ENCODE measurements at places on chromosomes 2 and 18.

DNA sequence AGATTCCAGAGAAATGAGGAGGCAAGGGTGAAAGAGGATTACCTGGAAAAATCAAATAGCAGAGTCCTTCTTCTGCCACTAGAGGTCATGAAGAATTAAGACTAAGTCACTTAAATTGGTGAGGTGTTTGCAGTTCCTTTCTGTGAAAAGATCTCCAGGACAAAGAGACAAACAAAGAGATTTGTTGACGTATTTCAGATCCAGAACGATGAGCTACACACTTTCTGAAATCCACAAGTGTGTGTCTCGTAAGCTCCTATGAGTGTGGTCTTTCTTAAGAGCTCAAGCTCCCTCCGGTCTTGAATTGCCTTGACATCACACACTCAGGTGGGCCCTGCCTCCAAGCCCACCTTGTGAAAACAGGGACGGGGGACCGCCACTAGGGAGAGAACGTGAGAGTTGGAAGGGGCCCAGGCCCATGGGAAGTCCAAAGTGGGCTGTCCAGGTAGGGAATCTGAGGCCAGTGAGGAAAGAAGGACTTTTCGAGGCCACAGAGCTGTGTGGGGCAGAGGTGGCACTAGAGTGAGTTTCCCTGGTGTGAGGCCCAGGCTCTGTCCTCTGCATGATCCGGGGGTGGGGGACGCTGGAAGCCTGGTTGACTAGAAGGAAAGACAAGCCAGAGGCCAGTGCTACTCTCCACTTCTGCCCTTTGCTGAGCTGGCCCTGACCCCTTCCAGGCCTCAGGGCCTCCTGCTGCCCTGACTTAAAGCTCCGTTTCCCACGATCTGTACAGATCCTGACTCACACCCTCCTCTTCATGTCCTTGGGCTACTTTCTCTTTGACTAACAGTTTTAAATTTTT lies 168.1 kb upstream of the NCK2 start:
- H3K4me1 ChIP-seq, result no peaks in the 10 kb centered on the region
- H3K36me3 ChIP-seq, result no peaks in the 10 kb centered on the region
- peak; percentile 20 for DNase-seq
- no peaks in the 10 kb centered on the region for H3K27me3 ChIP-seq
- H3K4me3 ChIP-seq, result no peak overlapping the region

- H3K27me3 ChIP-seq, result no peaks in the 10 kb centered on the region
- no peaks in the 10 kb centered on the region for H3K36me3 ChIP-seq
- no peaks in the 10 kb centered on the region for H3K4me1 ChIP-seq
- no peak overlapping the region for H3K27ac ChIP-seq
- no peak overlapping the region for H3K4me3 ChIP-seq
These were observed 131.5 kb downstream of the ZNF532 start for GRCh38 chr18:58996131-58996641.

DNA sequence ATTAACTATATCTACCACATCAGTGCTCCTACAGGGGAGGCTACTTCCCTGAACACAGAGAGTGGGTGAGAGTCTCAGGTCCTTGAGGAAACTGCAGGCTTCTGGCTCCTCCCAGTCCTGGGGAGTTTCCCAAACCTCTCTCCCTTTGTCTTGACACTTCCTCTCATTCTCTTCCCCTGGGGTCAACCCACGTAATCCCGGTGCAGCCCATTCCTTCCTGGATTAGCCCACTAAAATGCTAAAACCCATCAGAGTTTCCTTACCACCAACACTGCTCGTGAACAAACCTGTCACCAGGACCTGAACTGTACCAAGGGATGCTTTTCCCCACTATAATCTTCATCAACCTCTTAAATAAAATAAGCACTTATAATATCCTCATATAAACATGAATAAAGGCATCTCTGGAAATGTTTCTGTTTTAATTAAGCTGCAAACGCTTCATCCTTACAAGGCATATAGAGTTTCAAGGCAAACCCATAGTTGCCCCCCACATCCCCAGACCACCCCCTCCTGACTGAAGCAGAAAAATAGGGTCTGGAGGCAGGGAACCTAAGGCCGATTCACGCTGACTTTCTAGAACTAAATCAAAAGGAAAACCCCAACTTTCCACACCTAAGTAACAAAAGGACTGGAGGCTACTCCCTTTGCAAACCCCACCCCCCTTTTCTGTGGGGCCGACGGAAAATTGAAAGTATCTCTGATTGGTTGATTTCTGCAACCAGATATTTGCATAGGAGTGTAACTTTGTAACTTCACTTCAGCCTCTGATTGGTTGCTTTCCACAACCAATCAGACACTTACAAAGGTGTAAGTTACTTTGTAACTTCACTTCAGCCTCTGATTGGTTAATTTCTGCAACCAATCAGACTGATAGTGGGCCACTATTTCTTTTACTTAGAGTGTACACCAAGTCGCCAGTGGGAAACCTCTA lies 19.0 kb downstream of the TMSB10 start:
- H3K4me3 ChIP-seq, result no peak overlapping the region
- DNase-seq, result no peak
- H3K4me1 ChIP-seq, result peaks cover 7% of the 10 kb centered on the region

- DNase-seq, result no peak
- no peaks in the 10 kb centered on the region for H3K4me1 ChIP-seq
- no peaks in the 10 kb centered on the region for H3K36me3 ChIP-seq
- H3K27ac ChIP-seq, result no peak overlapping the region
These were observed 32.0 kb downstream of the SMCHD1 start for GRCh38 chr18:2687390-2688001.

DNA sequence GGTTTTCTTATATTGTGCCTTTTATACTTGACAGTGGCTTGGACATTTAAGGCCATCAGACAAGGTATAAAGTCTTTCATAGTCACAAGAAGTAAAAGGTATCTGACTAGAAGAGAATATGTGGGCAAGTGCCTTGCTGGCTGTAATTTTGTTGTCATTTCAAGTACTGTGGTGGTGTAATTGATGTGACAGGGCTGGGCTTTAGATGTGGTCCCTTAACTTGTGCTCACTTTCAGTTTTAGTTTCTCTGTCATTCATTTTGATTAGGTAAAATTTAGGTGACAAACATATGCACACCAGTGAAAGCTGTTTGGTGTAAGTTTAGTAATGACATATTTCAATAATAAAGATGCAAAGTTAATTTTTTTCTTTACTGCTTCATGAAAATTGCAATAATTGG lies 31.2 kb upstream of the TBR1 start:
- H3K27ac ChIP-seq, result no peak overlapping the region
- no peaks in the 10 kb centered on the region for H3K36me3 ChIP-seq
- no peaks in the 10 kb centered on the region for H3K4me1 ChIP-seq
- no peaks in the 10 kb centered on the region for H3K27me3 ChIP-seq
- no peak overlapping the region for H3K4me3 ChIP-seq

DNA sequence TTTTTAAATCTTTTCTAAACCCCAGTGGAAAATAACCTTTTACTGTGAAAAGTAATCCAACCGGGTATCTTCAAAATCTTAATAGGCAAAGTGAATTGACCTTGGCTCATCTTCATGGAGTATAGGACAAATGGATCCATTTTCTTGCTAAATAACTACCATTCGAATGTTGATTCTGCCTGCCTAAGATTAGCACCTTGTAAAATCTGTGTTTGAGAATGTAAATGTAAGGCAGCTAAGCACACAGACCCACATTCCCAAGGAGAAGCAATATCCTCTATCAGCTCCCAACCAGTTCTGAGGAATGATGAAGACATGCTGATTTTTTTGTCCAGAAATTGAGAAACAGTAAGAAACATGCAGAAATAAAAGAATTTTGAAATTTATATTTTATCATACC lies 509.8 kb upstream of the SMIM21 start:
- H3K27ac ChIP-seq, result no peak overlapping the region
- no peaks in the 10 kb centered on the region for H3K27me3 ChIP-seq
- no peaks in the 10 kb centered on the region for H3K36me3 ChIP-seq
- H3K4me3 ChIP-seq, result no peak overlapping the region
- H3K4me1 ChIP-seq, result no peaks in the 10 kb centered on the region

DNA sequence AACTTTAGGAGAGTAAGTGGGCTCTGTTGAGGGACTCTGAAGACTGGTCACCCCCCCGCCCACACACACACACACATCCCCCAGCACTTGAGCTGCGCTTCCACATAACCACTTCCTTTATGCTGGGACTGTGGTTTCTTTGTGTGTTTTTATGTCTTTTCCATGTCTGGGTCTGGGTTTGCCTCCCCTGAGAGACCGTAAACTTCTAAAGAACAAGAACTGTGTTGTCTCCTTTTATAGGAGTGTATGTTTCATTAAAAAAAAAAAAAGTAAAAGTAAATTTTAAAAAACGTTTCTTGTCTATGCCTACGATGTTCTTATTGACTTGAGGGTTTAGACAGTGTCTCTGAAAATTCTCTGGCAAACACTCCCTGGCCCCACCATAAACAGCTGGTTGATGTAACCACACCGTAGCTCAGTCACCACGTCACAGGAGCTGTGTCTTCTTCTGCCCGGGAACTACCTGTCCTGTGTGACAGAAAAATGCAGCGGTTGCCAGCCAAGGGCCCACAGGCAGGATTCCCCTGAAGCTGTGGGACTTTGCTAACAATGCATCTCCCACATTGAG lies 68.0 kb downstream of the KLHL29 start:
- H3K4me3 ChIP-seq, result no peak overlapping the region
- DNase-seq, result no peak
- H3K4me1 ChIP-seq, result no peaks in the 10 kb centered on the region
- H3K27me3 ChIP-seq, result no peaks in the 10 kb centered on the region
- no peak overlapping the region for H3K27ac ChIP-seq
- H3K36me3 ChIP-seq, result no peaks in the 10 kb centered on the region

GRCh38 chr2:238260883-238261282 lies 21.0 kb upstream of the HES6 start:
- H3K4me1 ChIP-seq, result no peaks in the 10 kb centered on the region
- no peak overlapping the region for H3K27ac ChIP-seq
- H3K27me3 ChIP-seq, result no peaks in the 10 kb centered on the region
- H3K36me3 ChIP-seq, result no peaks in the 10 kb centered on the region
- no peak for DNase-seq

DNA sequence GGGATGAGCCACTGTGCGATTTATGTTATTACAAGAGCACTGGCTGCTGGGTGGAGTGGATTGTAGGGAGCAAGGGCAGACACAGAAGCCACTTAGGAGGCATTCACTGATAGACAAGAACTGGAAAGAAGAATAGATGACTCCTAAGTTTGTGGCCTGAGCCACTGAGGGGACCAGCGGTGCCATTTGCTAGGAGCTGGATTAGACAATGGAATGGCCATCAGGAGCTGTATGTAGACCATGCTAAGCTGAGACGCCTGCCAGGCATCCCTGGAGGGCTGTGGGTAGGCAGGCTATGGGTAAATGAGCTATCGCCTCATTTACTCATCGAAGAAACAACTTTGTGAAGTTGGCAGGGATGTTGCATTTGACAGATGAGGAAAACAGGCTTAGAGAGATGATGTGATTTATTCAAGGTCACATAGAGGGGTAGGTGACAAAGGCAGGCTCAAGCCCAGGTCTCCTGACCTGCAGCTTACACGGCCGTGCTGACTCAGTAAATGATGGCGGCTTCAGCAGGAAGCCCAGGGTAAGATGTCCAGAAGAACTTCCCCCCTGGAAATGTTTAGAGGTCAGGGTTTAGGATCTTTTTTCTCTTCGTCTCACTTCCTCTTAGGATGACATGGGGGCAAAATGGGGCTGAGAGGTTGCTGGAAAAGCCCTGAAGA lies 2.8 kb downstream of the MFSD2B start:
- H3K4me1 ChIP-seq, result peaks cover 4% of the 10 kb centered on the region
- H3K36me3 ChIP-seq, result no peaks in the 10 kb centered on the region
- no peak overlapping the region for H3K4me3 ChIP-seq
- H3K27me3 ChIP-seq, result no peaks in the 10 kb centered on the region

DNA sequence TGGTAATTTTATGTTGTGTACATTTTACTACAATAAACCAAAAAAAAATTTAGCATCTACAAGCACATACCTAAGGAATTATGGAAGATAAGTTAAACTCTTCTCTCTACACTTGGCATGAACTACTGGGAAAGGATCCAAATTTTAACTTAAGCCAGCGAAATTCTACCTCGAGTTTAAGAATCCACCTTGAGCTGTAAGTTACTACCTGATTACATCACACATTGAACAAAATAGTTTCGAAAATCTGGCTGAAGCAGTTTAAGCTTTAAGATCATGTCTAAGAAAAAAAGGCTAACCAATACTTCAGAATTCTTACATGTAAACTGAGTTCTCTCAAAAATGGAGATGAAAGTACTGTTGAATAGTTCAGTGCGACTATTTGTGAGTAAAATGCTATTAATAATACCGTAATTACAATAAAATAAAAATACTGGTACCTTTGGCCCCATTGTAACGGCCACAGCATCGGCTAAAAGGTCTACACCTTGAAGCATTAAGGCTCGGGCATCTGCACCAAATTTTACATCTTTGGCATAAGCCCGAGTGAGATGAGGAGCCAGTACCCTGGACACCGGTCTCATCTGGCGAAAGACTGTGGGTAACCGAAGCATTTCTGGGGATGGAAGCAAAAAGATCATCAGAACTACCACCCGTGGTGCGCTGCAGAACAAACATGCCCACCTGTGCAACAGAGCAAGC lies 1.3 kb downstream of the HSPD1 start:
- no peak for DNase-seq
- no peaks in the 10 kb centered on the region for H3K27me3 ChIP-seq
- H3K4me3 ChIP-seq, result peak overlapping the region; percentile 93
- H3K27ac ChIP-seq, result no peak overlapping the region
- peaks cover 6% of the 10 kb centered on the region for H3K36me3 ChIP-seq
- H3K4me1 ChIP-seq, result 0 out of 2 replicates have a peak, but pooled peaks cover 1% of the 10 kb centered on the region

- H3K27me3 ChIP-seq, result no peaks in the 10 kb centered on the region
- H3K27ac ChIP-seq, result no peak overlapping the region
- H3K4me3 ChIP-seq, result no peak overlapping the region
- H3K36me3 ChIP-seq, result no peaks in the 10 kb centered on the region
- no peaks in the 10 kb centered on the region for H3K4me1 ChIP-seq
These were observed 24.0 kb downstream of the R3HDM1 start for GRCh38 chr2:135555311-135555710.

DNA sequence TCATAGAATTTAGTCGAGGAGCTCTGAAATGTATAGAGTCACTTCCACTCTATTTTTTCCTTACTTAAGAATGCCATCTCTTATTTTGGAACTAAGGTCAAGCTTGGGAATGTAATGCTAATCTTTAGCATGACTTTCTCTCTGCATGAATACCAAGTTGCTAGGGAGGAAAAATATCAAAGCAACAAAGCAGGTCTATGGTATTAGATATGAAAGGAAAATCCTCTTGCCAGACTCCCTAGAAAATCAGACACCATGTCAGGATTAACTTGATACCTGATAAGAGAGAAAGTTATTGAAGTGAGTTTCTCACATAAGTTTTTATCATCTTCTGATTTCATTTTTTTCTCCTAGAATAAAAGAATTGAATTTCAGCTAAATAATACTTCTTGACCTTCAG lies 341.7 kb upstream of the ZNF804A start:
- H3K36me3 ChIP-seq, result no peaks in the 10 kb centered on the region
- no peak for DNase-seq
- H3K27ac ChIP-seq, result no peak overlapping the region
